NCI-H524 treated with DMSO at 0.1 percent for 48 hours (cell line): ENCODE measurements at places on chromosomes 7 and 10.

DNA sequence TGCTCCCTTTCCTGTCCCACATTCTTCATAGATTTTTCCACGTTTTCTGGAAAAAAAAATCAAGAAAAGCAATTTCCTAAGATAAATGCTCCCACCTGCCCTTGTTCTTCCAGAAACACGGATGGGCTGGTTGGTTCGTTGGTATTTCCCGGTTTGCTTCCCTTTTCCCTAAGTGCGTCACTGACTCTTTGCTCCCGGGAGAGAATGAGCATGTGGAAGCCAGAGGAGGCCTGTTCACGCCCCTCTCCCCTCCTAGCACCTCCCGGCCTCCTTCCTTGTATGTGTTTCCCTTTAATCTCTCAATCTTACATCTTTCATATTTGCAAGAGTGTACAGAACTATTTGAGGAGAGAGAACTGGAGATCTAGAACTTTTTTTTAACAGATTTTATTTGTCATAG is 442.0 kb downstream of the GFRA1 start:
- no peak for DNase-seq

DNA sequence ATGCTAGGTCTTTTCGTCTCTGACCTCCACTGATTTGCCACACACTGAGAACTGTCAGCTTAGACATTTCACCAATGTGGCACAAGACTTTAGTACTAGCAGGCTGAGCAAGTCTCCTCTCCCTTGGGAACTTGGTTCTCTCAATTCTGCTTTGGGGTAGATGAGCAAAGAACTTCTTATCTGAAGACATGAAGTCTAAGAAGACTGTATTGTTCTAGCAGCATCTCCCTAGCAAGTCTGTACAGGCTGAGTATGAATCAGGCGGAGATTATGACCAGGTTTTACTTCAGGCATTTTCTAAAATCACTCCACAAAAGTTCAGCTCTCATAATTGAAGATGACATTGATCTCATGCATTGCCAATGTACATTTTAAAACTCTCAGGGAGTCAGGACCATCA is 23.8 kb upstream of the STN1 start:
- no peak for DNase-seq

- DNase-seq, result no peak
Observed at GRCh38 chr7:112150823-112151641, 55.2 kb downstream of the DOCK4 start.

GRCh38 chr10:71755179-71755879 is 18.0 kb downstream of the VSIR start:
- no peak for DNase-seq

GRCh38 chr7:139659922-139660316 is 117.9 kb downstream of the HIPK2 start:
- no peak for DNase-seq

DNA sequence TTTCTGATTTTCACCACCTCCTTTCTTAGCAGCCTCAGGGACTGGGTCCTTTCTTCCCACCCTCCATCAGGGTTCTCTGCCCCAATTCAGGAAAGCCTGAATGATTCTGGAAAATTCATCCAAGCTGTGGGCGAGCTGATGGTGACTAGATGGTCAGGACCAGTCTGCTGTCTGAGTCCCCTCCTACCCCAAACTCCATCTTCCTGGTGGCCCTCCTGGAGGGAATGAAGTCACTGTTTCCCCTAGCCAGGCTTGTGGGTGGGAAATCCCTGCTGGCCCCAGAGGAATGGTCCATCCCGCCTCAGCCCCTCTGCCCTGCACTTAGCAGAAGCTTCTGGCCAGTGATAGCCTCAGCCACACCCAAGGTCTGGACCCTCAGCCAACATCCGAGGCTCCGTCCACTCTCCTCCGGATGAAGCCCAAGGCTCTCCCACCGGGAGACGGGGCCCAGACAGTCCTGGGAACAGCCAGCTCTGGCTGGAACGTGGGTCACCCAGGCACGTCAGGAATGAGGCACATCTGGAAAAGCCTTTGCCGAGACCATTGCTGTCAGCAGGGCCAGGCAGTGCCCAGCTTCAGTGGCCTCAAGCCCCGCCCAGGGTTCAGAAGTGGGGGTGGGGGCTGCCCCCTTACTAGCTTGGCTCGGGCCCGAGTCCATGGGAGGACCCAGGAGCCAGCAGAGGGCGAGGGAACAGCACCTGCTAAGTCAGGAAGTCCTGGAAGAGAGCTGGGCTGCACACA is 4.0 kb upstream of the AQP1 start:
- DNase-seq, result no peak

- no peak for DNase-seq
Observed at GRCh38 chr10:34808801-34809745, 6.0 kb downstream of the PARD3 start.

GRCh38 chr10:72753760-72754231 is 61.9 kb downstream of the MCU start:
- DNase-seq, result no peak

DNA sequence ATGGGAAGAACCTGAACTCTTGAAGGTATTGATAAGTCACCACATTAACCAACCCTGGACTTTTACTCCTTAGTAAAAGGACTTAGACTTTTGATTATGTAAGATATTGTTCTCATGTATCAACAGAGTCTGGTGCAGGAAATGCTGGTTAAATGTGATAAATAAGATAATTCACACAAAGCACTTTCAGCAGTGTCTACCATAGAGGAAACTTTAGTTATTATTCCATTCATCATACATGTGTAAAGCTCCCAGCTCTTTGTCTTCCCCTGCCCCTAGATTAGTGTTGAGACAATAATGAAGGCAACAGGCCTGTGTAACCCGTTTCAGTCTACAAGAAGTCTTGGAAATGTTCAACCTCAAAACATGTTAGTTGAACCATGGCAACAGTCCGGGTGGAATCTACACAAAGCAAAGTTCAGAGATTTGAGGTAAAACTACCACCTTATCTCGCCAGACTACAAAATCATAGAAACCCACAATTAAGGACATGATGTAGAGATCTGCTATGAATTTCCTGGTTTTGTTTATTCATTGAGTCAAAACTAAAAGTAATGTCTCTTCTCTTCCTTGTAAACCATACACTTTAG is 109.9 kb upstream of the ADO start:
- DNase-seq, result no peak

- no peak for DNase-seq
Observed at GRCh38 chr7:105352018-105352612, 36.6 kb downstream of the SRPK2 start.

DNA sequence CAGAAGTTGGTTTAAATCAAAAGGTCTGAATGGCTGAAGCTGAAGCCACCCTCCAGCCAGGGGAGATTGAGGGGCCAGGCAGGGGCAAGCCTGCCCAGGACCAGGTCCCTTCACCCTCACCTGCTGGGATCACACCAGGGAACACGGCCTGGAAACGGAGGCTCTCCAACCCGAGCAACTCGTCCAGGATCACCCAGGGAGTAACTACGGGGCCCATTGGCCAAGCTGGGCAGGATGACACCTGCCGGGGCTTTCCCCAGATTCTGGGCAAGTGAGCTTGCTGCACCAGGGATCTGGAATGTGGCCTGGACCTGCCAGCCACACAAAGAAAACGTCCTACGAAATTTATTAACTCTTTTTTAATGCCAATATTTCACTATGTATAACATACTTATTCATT is 30.4 kb upstream of the PPP2R2D start:
- no peak for DNase-seq

- no peak for DNase-seq
Observed at GRCh38 chr10:129523723-129524316, 56.8 kb downstream of the MGMT start.

GRCh38 chr7:82017334-82017943 is 247.6 kb upstream of the HGF start:
- no peak for DNase-seq

DNA sequence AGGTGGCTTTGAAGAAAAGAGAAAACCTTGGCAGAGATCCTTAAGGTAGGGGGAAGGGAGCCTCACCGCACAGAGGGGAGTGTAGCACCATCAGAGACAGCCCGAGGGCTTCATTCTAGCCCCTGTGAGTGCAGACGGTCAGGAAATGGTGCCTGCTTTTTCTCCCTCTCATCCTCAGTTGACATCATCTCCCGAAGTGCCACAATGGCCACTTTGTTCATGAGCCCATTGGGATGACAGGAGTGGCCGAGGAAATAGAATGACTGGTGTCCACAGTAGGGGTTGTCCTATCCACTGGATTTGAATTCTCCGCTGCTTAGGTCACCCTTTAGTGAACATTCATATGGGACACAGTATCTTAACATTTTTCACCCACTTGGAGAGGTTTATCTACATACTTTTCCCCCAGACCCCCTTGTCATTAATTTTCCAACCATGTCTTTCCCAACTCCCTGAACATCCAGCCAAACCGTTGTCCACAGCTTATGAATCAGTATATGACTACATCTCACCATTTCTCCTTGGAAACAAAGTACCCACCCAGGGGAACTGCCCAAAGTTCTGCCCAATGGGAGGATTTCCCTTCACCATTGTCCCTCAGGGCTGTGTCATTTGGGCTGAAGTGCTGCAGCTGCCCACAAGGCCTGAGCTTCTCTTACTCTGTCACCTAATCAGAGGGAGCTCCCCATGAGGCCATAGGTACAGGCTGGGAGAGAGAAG is 108.8 kb downstream of the ADCY1 start:
- no peak for DNase-seq

DNA sequence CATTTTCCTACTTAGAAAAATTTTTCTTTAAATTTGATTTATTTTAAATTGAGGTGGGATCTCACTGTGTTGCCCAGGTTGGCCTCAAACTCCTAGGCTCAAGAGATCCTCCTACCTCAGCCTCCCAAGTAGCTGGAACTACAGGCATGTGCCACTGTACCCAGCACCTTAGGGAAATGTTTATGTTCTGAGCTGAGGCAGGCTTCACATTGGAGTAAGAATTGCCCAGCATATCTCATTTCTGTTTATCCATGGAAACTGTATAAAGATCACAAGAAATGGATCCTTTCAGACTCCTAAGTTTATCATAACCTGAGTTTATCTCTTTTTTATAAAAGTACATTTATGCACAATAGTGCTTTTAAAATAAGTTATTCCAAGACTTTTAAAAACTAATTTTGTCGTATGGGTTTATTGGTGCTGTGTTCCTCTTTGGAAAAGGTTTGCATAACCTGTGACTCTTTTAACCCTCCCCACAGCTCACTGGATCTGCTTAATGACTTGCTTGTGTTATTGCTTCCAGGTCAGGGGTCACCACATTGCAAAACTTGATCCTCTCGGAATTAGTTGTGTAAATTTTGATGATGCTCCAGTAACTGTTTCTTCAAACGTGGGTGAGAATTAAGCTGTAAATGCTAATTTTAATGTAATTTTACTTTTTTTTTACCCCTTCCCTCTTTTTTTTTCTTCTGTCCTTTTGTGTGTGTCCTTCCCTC is 40.7 kb downstream of the OGDH start:
- no peak for DNase-seq

GRCh38 chr10:103445767-103446567 is 6.2 kb downstream of the CALHM2 start:
- no peak for DNase-seq

- no peak for DNase-seq
Observed at GRCh38 chr10:62842983-62843382, 26.8 kb upstream of the EGR2 start.

DNA sequence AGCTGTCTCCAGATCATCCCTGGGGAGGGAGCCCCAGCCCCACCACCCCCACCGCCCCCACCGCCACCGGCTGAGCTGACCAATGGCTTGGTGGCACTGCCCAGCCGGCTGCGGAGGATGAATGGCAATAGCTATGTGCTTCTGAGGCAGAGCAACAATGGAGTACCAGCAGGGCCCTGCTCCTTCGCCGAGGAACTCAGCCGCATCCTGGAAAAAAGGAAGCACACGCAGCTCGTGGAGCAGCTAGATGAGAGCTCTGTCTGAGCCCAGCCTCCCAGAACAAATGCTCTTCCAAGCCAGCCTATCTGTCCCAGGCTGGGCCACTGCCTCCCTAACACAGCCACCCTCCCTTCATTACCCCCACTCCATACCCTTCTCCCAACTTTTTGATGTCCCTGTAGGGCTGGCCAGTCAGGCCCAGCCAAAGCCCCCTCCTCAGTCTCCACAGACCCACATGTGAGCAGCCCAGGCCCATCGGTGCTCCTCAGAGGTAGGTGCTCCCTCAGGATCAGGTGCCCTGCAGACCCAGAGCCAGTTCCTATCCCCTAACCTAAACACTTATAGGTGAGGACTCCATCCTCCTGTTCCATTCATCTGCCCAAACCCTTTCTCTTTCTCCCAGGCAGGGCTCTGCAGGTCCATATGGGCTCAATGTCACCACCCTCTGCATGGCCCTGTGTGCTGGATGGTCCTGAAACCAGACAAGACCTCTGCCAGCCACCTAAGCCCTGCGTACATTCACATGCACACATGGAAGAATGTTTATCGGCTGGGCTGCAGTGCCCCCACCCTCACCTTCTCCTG is 3.2 kb downstream of the MRPL43 start:
- DNase-seq, result no peak

DNA sequence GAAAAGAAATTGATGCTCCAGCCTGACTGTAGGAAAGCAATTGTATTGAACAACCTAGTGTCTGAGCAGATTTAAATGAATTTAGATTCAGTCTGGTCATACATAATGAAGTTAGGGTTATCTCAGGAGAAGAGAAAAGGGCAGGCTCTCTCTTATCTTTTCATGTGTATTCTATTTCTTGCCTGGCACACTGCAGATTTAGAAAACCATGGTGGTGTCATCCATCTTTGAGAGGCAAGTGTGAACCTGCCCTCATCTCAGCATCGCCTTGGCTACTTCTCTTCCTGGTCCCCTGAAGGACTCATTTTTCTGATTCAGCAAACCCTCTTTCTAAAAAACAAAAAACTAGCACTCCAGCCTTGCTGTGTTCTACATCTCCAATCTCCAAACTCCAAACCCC is 137.7 kb downstream of the LRRC4 start:
- DNase-seq, result no peak

DNA sequence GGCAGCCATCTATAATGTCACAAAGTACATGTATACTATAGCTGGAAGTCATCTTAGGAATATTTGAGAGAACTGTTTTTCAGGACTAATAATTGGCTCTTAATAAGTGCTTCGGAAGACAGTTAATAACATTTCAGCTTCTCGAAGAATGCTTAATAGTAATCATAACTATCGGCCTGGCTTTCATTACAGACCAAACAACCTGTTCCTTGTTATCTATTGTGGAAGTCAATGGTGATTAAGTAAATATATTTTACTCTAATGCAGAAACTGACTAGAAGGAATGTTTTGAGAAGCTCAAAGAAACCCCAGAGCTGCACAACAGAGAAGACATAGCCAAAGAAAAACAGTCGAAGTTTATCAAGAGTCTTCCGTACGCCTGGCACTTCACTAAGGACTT is 106.8 kb upstream of the FAM133B start:
- no peak for DNase-seq

DNA sequence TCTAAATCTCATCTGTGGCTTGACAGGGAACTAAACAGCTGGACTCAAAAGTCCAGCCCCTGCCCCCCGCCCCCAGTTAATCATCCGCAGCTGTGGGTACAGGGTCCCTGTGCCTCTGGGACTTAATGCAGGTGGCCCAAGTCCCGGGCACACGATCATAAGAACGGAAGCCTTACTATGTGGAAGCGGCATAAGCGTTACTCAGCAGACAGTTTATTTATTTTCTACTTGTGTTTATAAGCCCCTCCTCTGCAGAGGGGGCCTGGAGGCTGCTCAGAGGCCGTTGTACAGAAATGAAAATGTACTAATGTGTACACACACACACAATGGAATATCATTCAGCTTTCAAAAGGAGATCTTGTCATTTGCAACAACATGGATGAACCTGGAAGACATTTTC is 158.0 kb upstream of the TNS3 start:
- no peak for DNase-seq
